ENCODE measurements at places on chromosomes 11 and 22.
A peak's percentile ranks its signal among the peaks of the same experiment; 100 is the strongest.

GRCh38 chr22:49394116-49394785, 433.4 kb downstream of the BRD1 start:
- no peak for DNase-seq

GRCh38 chr11:75311858-75312288, 39.6 kb downstream of the ARRB1 start:
- DNase-seq, result no peak

DNA sequence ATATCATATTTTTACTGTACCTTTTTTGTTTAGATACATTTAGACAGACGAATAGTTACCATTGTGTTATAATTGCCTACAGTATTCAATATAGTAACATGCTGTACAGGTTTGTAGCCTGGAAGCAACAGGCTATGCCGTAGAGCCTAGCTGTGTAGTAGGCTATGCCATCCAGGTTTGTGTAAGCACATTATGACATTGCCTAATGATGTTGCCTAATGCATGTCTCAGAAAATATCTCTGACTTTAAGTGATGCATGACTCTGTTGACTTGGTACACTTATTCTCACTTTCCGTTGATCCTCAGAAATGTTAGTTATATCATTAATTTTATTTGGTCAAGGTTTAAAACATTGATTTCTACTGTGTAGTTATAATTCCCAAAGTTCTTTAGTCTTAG, 39.9 kb downstream of the OR2AT4 start:
- DNase-seq, result no peak

DNA sequence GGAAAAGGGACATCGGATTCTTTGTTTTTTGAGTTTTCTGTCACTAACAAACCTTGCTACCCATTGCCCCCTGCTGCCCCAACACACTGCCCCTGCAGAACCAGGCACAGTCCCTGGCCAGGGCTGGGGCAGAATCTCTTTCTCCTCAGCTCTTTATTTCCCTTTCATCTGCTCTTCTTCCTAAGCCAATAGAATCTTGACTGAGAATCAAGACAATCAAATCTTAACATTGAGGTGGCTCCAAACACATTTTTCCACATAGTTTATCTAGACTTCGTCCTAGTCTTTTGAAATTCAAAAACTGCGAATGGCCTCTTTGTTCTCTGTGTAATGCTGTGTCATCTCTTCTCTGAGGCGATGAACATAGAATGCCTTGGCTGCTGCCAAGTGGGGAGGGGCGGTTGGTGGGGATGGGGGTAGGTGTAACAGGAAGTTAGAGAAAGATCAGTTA, 16.1 kb upstream of the NTM start:
- DNase-seq, result no peak

DNA sequence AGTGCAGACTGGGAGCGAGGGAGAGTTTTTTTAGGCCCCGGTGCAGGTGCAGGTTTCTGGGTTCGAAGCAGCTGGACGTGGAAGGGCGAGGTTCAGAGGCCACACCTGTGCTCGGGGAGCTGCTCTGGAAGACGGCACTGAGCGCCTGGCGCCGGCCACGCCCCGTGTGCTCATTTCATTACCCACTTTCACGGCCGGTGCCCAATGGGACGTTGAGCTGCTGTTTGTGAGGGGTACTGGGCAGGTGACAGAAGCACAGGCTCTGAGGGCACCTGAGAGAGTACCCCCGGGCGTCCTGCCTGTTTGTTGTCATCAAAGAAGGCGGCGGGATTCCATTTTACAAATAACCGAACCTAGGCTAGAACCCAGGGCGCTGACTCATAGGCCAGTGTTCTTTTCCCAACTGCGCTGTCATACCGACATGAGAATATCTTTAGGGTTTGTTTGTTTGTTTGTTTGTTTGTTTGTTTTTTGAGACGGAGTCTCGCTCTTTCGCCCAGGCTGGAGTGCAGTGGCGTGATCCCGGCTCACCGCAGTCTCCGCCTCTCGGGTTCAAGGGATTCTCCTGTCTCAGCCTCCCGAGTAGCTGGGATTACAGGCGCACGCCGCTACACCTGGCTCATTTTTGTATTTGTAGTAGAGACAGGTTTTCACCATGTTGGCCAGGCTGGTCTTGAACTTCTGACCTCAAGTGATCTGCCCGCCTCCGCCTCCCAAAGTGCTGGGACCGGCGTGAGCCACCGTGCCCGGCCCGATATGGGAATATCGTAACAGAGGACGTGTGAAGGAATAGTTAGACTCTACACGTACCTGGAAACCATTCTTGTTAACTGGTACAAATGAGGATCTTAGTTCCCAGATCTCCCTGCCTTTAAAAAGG, 16.6 kb upstream of the SPTBN2 start:
- no peak for DNase-seq

GRCh38 chr11:3347127-3347526, 31.8 kb downstream of the ZNF195 start:
- no peak for DNase-seq

DNA sequence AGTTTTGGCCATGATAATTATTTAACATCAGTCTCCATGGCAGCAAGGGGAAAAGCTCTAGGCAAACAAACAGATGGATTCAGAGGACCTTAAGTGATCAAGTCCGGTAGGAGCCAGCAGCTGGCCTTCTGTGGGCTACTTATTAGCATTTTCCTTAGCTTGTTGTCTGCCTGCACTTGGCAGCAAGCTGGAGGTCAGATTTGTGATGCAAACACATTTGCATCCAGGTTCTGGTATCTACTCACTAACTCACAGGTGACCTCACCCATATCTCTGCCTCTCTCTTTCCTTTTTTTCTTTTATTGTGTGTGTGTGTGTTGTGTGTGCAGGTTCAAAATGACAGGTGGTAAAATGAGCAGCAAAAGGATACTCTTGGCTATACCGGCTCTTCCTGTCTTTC, 32.3 kb downstream of the ARHGAP42 start:
- DNase-seq, result no peak

DNA sequence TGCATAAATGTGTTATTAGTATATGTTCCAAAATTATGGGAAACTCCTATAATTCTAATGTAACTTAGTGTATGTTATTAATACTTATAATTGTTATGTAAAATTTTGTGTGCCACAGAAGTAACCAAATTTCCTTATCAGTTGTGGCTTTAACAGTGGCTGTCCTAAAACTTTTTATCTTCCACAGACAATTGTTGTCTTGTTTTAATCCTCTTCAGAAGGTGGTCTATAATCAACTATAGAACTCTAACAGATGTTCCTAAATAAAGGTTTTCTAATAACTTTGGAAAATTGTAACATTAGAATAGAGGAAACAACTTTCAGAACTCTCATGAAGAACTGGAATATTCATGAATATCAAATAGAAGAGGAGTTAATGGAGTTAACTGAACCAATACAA, 44.4 kb upstream of the DBX1 start:
- DNase-seq, result no peak

GRCh38 chr11:28713850-28714249, 605.7 kb downstream of the METTL15 start:
- DNase-seq, result no peak

DNA sequence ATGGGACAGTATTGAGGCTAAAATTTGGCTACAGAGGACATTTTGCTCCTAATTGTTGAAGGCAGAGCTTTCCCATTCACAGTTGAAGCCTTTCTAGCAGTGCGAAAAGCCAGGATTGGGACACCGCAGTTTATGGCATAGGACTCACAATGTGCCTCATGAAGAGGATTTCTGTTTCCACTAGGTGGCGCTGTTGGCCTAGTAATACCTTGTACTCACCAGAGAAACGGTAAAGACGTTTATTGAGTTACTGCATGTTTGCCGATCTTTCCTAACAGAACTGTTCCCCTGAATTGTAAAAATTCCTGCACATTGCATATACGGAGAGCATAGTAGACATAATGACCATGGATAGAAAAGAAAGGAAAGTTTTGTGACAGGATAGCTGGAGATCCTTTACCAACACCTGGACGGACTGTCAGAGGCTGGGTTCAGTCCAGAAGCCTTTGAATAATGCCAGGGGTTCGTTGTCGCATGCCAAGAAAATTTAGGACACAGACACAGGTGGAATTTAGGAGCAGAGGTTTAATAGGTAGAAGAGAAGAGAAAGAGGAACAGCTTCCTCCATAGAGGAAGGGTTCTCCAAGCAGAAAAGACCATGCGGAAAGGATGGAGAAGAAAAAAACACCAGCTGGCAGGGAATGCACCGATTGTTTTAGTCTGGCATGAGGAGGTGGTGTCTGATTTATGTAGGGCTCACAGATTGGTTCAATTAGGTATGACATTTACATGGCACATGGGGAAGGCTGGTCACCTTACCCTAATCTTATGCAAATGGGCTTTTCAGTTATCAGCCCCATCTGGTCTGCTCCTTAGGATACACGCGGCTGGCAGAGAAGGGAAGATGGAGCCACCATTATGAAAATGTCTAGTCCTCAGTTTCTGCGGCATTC, 10.8 kb upstream of the OR51D1 start:
- peak; percentile 23 for DNase-seq

- no peak for DNase-seq
Measured at GRCh38 chr22:44231233-44231632, 50.5 kb downstream of the PARVG start.

DNA sequence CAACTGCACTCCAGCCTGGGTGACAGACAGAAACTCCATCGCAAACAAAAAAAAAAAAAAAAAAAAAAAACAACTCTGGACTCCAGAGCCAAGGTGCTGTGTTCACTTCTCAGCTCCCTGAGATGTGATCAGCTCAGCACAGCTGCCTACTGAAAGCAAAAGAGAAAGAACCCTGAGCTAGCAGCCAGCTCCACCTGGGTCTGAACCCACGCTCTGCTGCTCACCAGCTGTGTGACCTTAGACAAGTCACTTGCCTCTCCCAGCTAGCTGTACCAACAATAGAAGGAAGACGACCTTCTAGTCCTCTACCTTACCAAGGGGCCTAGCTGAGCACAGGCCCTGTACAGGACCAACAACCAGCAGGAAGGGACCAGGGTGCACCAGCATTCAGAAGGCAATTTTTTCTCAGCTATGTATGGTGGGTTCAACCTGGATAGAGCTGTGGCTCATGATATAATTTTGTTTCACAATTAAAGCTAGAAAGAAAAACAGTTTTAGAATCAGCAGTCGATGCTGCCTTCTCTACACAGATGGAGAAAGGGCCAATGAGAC, 3.8 kb downstream of the DGCR2 start:
- DNase-seq, result no peak

DNA sequence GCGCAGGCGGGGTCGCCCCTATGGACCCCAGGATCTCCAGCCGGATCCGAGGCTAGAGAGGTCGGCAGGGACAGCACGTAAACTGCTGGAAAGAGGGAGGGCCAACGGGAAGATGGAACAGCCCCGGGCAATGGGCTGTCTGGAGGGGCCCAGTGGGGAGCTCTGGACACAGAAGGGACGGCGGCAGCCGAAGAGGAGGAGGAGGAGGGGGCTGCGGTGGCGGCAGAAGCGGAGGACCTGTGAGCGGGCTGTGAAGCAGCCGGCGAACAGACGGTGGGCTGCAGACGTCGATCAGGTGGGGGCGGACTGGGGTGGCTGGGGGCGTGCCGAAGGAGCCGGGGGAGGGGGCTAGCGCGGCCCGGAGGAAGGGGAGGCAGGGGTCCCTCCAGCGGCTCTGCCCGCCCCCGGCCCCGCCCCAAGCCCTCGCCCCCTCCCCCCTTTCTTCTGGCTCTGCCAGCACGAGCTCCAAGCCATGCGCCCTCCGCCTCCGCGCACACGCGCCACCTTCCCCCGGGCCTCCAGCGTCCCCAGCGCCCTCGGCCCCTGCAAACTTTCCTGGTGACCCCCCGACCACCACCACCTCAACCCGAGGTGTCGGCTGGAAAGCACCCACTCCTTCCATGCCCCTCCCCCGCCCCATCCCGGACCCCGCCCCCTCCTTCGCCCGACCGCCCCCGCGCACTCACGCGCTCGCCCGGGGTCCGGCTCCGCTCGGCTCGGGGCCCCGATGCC, 432 bp downstream of the TNKS1BP1 start:
- no peak for DNase-seq

DNA sequence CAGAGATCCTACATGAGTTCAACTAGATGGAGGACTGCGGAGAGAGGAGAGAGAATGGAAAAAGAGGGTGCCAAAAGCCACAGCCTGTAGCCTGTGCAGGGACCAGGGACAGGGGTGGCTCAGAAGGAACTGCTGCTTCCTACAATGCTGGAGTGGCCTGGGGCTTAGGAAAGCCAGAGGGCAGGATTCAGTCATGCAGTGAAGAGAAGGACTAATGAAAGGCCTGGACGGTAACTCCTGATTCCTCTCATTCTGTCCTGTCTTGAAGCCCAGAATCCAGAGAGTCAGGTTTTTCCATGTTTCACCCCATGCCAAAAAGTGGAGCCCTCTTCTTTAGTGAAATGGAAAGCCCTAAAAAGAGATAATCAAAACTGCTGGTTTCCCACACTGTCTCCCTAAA, 48.4 kb upstream of the INCENP start:
- DNase-seq, result no peak

DNA sequence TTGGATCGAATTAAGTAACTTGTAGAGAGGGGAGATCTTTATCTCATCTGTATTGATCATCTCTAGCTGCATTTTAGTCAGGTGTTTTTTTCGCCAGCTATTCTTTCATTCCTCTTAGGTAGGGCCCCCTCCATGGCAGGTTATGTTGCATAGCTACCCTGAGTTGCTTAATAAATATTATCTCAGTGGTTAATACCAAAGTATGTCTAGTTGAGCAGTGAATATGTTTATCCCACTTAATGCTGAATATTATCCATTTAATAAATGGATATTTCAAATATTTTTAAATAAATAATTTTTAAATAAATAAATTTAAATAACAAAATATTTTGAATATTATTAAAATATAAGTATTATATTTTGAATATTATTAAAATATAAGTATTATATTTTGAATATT, 9.6 kb downstream of the PRRG4 start:
- DNase-seq, result no peak

DNA sequence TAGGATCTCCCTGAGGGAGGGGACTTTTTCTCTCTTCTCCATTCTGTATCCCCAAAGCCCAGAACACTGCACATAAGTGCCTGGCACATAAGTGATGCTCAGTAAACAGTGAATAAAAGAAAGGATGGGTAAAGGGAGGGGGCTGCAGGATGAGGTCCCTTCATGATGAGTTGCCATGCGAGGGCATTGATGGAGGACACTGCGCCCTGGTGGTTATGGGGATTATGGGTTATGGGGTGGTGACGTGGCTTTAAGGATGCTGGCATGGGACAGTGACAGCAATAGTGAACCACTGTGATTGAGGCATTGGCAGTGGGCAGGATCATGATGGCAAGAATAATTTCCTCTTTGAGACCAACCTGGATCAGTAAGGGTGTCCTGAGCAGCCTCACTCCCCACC, 43.9 kb upstream of the LRRC32 start:
- no peak for DNase-seq

DNA sequence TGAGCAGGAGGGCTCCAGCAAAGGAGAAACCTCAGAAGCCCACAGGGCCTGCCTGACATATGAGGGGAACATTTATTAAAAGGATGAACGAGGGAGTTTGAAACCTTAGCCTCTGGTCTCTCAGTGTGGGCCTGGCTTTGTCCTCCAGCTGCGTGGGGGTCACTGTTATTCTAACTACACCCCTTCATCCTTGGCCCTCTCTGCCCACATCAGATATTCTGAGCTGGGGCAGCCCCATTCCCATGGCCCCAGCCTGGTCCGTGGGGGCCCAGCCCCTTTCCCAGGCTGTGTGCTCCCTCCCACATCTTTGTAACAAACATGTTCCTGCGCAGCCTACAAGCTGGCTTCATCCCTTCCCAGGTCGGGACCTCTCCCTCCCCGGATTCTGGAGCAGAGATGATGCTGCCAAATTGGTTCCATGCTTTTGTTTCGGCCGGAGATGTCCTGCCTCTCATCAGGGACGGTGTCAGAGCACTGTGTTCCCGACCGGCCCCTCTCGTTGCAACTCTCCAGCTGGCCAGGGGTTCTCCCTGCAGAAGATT, 4.0 kb downstream of the FXYD6 start:
- no peak for DNase-seq
